ENCODE measurements at places on chromosomes 7 and 10. TPM values are rescaled to one million over a fixed set of nuclear protein-coding genes. Genes with fewer than 3 reads are reported as not detected.

JCAD gene
- 16.1 TPM for total RNA-seq

TSPAN15 gene
- 89.5 TPM for total RNA-seq

INPP5A gene
- total RNA-seq: 50.6 TPM

PRF1 gene
- total RNA-seq: 2.2 TPM

GRM3 gene
- total RNA-seq: not detected

NPC1L1 gene
- 0.33 TPM for total RNA-seq

CYP2C19 gene
- total RNA-seq: 0.32 TPM

MLXIPL gene
- 10.4 TPM for total RNA-seq

LIPN gene
- not detected for total RNA-seq

EPO gene
- total RNA-seq: not detected

ATOH7 gene
- not detected for total RNA-seq

METTL27 gene
- total RNA-seq: 1.6 TPM

PDZD7 gene
- 2.3 TPM for total RNA-seq

PRKG1 gene
- 19.7 TPM for total RNA-seq

HOGA1 gene
- total RNA-seq: 1.9 TPM

PTF1A gene
- not detected for total RNA-seq

THNSL1 gene
- 1.6 TPM for total RNA-seq

AGFG2 gene
- total RNA-seq: 18.7 TPM

KMT2E gene
- total RNA-seq: 168 TPM

AMZ1 gene
- 0.16 TPM for total RNA-seq

WEE2 gene
- not detected for total RNA-seq

CDNF gene
- 2.9 TPM for total RNA-seq

RPEL1 gene
- total RNA-seq: not detected

KIAA1217 gene
- total RNA-seq: 83.6 TPM

VWA2 gene
- 8.0 TPM for total RNA-seq

SEPTIN7 gene
- 181 TPM for total RNA-seq

CARD11 gene
- total RNA-seq: 2.9 TPM

CCL24 gene
- 1.3 TPM for total RNA-seq

CDH23 gene
- total RNA-seq: 13.8 TPM

DNMBP gene
- total RNA-seq: 15.1 TPM

TMEM176B gene
- total RNA-seq: 75.5 TPM

INMT gene
- 7.8 TPM for total RNA-seq

DOCK1 gene
- 69.2 TPM for total RNA-seq

ELFN1 gene
- total RNA-seq: 0.59 TPM

OR6B1 gene
- total RNA-seq: not detected

C10orf67 gene
- not detected for total RNA-seq

ABHD11 gene
- total RNA-seq: 36.4 TPM

ZCCHC24 gene
- total RNA-seq: 18.7 TPM

CALHM3 gene
- not detected for total RNA-seq

IKZF1 gene
- 14.2 TPM for total RNA-seq

C10orf105 gene
- 0.29 TPM for total RNA-seq

ELN gene
- total RNA-seq: 31.8 TPM

MUC3A gene
- total RNA-seq: 0.16 TPM

EVX1 gene
- not detected for total RNA-seq
